Fibroblast of the aortic adventitia (primary cell): ENCODE measurements at places on chromosomes 2 and 18.

- peak; percentile 47 for DNase-seq
Observed at GRCh38 chr18:24063121-24063731, 48.7 kb downstream of the TTC39C start.

GRCh38 chr2:134375935-134376334 lies 122.1 kb downstream of the MGAT5 start:
- DNase-seq: peak; percentile 76

- DNase-seq: no peak
Observed at GRCh38 chr2:25341011-25341727, 556 bp downstream of the DNMT3A start.

- no peak for DNase-seq
Observed at GRCh38 chr2:207362716-207363115, 167.0 kb upstream of the CREB1 start.

GRCh38 chr2:173553593-173553992 lies 198.9 kb downstream of the CDCA7 start:
- DNase-seq: peak; percentile 28

GRCh38 chr2:170030040-170030439 lies 147.9 kb upstream of the MYO3B start:
- no peak for DNase-seq

- no peak for DNase-seq
Observed at GRCh38 chr2:241676665-241677064, 9.9 kb downstream of the DTYMK start.

- peak; percentile 89 for DNase-seq
Observed at GRCh38 chr18:23229472-23229871, 94.2 kb downstream of the CABLES1 start.

GRCh38 chr18:11866329-11866728 lies 15.1 kb downstream of the CHMP1B start:
- DNase-seq: no peak

DNA sequence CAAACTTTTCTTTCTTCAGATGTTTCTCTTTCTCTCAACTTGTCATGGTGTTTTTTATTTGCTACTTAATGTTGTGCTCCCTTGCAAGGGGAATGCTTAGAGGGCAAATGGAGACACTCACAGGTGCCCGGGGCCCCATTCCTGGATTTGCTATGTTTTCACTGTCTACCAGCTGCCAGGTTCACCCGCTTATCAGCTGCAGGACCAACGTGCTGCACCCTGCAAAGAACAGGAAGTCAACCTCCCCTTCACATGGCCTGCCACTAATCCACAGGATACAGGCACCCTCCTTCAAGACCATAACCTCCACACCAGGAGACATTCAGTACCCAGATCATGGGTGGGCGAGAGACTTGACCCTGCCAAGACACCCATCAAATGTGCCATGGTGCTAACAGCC lies 237.6 kb upstream of the STON1 start:
- no peak for DNase-seq

DNA sequence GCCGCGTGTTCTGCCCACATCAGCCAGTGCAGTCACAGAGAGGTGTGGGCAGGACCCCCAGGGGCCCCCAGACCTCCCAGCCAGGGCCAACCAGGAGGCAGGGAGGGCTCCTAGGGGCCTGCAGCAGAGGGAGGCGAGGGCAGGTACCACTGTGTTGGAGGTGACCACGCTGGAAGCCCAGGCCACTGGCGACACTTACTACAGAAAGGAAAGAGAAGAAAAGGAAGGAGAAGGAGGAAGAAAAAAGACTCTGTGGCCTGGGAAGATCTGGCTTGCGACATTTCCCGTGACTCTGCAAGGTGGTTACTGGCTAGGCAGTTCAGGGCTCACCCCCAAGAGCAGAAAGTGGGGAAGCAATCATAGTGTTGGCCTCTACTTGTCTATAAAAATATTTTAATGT lies 98.1 kb upstream of the BCL2L11 start:
- no peak for DNase-seq
